ENCODE measurements at places on chromosomes 11 and 22. TPM values are rescaled to one million over a fixed set of nuclear protein-coding genes. Genes with fewer than 3 reads are reported as not detected.

The VSIG2 gene
- 2.0 TPM for total RNA-seq

The POU2AF1 gene
- total RNA-seq, result 2.2 TPM

The THY1 gene
- 12.0 TPM for total RNA-seq

DNA sequence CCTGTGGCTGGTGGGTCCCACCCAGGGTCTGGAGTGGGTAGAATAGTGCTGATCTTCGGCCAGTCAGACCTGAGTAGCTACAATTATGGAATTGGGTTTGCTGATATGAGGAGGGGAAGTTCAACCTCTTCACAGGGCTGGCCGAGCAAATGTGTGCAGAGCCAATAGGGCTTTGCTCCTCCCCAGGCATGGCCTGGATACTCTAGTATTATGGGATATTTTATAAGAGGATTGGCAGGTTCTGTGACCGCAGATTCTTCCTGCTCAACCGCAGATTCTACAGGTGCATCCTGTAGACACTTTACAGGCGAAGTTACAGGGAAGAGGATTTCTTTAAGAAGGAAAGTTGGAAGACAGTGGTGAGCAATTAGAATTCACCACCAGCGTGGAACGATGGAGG lies 44.3 kb downstream of the TBC1D22A start:
- DNase-seq, result no peak

The RTCB gene
- total RNA-seq, result 61.7 TPM

The GLYAT gene
- total RNA-seq, result 1.2 TPM

- no peak for DNase-seq
Measured at GRCh38 chr11:108817976-108818375, 153.1 kb downstream of the DDX10 start.

DNA sequence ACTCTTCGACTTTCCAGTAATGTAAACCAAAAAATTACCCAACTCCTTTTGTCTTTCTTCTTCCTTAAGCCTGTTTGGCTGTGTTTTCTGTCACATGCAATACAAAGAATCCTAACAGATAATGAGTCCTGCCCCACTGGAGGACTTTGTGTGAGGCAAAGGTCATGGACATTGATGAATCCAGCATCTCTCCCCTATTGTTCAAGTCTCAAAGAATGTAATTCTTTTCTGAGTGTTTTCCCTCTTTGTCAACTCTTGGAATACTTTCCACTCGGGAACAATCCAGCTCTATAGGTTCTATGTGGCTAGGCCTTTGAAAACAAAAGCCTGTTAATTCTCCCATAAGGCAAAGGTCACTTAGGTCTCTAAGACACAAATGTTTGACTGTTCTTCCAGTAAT lies 100.7 kb downstream of the FAR1 start:
- DNase-seq, result no peak

DNA sequence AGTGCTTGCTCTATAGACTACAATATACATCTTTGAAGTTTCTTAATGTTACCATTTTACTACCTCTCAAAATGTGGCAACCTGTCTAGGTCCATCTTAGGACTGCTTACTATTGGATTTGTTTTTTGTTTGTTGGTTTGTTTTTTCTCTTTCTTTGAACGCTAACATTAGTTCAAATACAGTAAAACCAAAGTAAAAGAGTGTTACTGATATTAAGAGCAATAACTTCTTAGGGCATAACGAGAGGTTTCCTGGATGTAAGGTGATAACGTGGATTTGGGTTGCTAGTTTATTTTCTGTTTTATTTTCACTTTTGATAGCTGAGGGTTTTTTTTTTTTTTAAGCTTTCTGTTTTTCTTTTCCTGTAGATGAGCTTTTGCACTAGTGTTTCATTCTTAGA lies 43.6 kb downstream of the TMEM135 start:
- no peak for DNase-seq

The SCUBE1 gene
- total RNA-seq, result 0.96 TPM

DNA sequence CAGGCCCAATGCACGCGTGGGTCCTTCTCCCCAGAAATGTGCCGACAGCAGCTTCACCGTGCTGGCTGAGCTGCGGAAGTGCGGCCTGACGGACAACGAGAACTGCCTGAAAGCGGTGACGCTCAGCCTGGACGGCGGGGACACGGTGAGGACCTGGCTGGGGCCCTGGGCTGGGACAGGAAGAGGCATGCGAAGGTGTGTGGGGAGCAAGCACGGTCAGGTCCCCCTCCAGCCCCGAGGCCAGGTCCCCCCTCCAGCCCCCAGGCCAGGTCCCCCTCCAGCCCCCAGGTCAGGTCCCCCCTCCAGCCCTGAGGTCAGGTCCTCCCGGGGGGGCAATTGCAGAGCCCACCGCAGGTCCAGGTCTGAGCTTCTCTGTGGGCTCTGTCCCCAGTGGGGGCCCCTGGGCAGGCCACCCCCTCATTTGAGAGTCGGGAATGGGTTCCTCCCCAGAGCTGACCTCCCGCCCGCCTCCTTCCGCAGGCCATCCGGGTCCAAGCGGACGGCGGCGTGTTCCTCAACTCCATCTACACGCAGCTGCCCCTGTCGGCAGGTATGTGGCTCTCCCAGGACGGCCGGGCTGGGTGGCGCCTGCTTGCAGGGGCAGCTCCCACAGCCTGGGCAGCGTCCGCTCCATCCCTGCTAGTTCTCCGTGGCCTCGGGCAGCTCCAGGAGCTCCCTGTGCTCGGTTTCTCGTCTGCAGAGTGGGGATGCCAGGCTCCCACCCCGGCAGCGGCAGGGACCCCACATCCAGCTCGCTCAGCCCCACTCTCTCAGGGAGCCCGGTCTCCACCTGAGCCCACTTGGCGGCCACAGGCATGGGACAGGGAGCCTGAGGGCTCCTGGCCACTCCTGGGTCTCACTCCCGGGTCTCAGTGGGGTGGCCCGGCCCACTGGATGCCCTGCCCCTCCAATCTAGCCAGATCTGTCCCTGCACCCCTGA lies 7.9 kb downstream of the MUC5B start:
- no peak for DNase-seq

The PGA5 gene
- 4.3 TPM for total RNA-seq

The GSTT2B gene
- 0.95 TPM for total RNA-seq

GRCh38 chr11:79258576-79258975 lies 182.3 kb downstream of the TENM4 start:
- DNase-seq, result no peak

The PNPLA3 gene
- total RNA-seq, result 4.3 TPM

The HSPB2 gene
- total RNA-seq, result not detected

- no peak for DNase-seq
Measured at GRCh38 chr22:17234144-17234623, 14.9 kb upstream of the ADA2 start.

- DNase-seq, result no peak
Measured at GRCh38 chr11:117820071-117820470, 4.5 kb downstream of the FXYD2 start.

GRCh38 chr22:42309865-42310264 lies 39.4 kb upstream of the TCF20 start:
- DNase-seq, result no peak

- peak; percentile 65 for DNase-seq
Measured at GRCh38 chr11:65856689-65857499, 1.1 kb downstream of the CFL1 start.

DNA sequence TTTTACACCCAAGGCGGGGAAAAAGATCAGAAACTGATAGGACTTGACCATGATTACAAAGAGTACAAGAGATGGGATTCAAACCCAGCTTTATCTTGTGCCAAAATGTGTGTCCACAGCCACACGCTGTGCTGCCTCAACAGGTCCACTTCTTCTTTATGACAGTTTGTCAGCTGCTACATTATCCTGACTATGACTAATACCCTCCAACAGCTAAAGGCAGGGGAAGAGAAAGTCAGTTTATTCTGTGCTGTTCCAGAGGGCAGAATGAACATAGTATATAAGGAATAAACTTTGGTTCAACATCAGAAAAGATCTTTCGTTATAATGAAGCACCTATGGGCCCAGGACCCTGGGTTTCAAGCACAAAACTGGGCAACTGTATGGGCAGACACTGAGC lies 668.2 kb upstream of the TENM4 start:
- no peak for DNase-seq

DNA sequence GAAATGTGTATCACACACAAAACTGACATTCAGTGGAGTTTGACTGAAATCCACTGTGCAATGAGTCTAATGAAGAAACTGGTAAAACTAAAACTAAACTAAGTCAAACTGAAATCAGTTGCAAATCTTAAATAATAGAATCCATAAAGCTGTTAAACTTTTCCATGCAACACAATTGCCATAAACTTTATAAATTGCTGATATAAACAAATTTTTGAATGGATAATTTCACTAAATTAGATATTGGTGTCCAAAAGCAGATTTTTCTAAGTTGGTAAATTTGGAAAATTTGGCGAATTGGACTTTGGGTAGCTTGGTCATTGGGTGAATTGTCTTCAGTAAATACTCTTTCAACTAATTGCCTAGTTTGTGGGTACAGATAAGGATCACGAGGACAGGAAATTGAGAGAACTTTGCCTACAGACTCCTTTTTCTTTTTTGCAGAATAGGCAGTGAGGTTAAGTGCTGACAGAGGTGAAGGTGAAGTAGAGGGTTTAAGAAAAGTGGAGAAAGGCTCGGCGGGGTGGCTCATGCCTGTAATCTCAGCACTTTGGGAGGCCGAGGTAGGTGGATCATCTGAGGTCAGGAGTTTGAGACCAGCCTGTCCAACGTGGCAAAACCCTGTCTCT lies 12.8 kb downstream of the MRPL17 start:
- no peak for DNase-seq

DNA sequence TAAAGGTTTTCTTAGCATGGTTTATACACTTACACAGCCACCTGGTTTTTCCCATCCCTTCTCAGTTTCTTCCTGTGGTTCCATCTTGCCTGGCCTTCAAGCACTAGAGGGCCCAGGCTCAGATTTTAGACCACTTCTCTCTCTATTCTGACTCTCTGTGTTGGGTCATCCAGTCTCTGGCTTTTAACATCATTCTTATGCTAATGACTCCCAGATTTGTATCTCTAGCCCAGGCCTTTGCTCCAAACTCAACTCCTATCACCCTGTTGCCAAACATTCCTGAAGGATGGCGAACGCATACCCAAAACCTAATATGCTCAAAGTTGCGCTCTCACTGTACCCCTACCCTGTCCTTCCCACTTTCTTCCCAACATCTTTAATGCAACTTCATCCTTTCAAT lies 135.1 kb downstream of the SPATA19 start:
- DNase-seq, result no peak

The PNPLA5 gene
- not detected for total RNA-seq

- DNase-seq, result no peak
Measured at GRCh38 chr11:95283650-95284049, 52.6 kb upstream of the SESN3 start.

DNA sequence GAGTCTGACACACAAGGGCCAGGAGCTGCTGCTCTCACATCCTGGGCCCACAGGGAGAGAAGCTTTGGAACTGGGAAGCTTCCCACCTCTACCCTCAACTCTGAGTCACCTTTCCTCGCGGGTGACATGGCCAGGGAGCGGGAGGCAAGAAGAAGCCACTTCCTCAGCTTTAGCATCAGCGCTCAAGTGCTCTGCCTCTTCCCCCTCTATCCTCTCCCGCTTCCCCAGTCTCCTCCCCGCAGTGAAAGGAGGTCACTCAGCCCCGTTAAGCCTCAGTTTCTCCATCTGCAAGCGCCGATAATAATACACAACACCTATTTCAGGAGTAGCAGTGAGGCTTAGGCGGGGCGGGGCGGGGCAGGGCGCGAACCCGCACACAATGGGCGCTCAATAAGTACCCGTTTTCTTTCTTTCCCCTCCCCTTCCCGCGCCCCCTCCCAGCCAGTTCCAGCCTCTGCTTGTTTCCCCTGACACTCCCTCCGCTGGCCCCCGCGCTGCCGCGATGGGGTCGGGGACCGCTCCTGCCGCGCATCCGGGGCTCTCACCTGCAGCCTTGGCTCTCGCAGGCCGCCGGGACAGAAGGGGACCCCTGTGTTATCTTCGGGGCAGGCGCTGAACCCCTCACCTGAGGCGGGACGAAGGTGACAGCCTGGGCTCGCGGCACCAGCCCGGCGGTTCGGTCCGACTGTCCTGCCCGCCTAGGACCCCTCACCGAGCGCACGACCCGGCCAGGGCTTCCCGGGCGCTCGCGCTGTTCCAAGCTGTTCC lies 892 bp downstream of the GDPD5 start:
- no peak for DNase-seq

The PI4KA gene
- total RNA-seq, result 97.2 TPM

DNA sequence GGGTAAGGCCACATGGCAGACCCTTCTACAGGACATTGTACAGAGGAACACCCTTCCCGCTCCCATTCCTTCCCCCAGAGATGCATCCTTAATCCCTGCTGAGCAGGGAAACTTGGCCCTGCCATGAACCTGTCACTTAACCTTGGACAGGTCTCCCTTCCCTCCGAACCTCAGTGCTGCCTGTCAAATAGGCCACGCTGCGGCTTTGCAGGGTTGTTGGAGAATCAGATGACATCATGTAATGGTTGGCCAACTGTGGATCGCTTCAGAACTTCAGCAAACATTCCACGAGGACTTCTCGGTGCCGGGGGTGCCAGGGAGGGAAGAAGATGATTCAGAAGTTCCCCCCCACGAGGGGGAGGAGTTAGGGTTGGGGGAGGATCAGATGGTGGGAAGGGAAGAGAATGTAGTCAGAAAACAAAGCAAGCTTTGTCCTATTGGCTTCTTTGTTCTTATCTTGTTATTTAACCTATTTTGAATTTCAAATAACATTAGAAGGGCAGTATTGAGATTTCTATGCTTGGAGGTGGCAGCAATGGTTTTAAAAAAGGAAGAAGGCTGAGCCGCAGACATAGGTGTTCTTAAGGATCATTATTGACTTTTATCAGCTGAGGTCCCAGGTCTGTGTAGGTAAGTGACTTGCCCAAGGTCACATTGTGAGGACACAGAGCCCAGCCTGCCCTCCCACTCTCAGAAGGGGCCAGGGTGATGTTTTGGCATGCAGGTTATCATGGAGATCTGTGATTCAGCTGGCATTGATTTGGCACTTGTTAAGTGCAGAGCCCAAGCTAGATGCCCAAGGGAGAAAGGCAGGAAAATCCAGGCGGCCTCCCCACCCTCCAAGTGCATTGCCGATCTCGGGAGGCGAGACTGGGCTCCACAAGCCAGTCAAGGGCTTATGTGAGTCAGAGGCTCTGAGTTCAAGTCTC lies 3.1 kb downstream of the CDC42EP1 start:
- peak; percentile 86 for DNase-seq

GRCh38 chr11:45208135-45208534 lies 61.7 kb downstream of the PRDM11 start:
- DNase-seq, result no peak

GRCh38 chr11:103326070-103326794 lies 217.0 kb downstream of the DYNC2H1 start:
- no peak for DNase-seq

- DNase-seq, result no peak
Measured at GRCh38 chr11:71420455-71421241, 27.5 kb downstream of the DHCR7 start.

GRCh38 chr22:38699784-38700183 lies 959 bp downstream of the JOSD1 start:
- no peak for DNase-seq

The LARGE1 gene
- total RNA-seq, result 24.7 TPM

Data from omental fat pad (tissue), 4 donors.